ENCODE measurements at places on chromosomes 3 and 15.

DNA sequence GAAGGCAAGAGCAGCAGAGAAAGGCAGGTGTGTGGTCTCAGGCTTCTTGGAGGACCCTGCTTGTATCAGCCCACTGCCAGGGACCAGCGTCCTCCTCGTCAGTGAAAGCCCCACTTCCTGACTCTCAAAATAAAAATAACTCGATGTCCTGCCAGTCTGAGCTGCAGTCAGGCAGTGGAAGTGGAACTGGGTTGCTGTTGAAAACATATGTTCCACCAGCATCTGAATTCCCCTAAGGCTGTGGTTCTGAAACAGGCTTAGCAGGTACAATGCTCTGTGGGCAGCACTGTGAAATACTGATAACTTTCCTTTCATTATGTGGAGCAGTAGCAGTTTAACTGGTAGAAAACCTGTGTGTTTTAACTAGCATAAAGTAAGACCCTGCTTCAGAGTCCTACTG, 121.6 kb upstream of the EIF1B start:
- no peak for DNase-seq

GRCh38 chr3:45453083-45453482, 64.7 kb downstream of the LARS2 start:
- no peak for DNase-seq

DNA sequence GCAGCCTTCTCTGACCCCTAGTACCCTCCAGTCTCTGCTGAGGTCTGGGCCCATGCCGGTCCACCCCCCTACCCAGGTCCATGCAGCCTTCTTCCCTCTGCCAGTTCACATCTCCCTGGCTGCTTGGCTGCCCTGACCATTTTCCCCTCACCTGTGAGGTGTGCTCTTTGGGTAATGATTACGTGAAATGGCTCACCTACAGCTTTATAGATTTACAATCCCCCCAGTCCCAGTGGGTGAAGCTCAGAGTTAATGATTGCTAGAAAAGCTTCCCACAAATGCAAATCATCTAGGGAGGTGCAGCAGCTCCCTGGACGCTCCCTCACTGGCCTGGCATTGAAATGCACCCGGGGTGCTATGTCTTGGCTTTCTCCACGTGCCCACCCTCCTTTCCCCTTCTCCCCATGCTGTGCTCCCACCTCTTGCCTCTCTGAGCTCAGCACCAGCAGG, 18.7 kb downstream of the PAQR5 start:
- DNase-seq: no peak

DNA sequence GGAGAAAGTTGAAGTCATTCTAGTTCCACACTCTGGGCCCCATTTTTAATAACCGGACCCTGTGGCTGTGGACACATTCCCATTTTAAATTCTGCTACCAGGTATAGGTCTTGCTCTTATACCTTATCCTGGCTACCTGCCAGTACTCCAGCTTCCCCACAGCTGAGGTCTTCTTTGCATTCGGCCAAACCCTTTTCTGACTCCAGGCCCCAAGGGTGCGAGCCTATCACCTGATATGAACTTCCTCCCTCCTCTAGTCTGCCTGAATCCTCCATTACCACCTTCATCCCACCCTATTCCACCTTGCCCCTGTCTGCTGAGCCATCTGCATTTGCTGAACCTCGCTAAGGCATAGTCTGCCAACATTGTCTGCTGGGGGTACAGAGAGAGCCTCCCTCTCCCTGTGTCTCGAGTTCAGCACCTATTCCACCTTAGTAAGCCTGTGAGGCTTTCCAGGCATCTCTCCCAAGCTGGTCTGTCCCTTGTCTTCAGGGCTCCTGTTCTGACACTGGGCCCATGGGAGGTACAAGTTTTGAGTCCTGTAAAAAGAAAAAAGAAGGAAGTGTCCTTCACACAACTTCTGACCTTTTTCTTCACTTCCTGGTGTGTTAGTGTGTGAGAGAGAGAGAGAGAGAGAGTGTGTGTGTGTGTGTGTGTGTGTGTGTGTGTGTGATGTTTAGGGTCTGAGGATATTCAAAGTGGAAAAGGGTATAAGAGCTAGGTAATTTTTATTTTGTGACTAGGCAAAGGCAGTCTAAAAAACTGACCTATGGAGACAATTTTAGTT, 27.0 kb downstream of the PDE8A start:
- no peak for DNase-seq

GRCh38 chr3:177563792-177564191, 366.5 kb upstream of the TBL1XR1 start:
- no peak for DNase-seq

DNA sequence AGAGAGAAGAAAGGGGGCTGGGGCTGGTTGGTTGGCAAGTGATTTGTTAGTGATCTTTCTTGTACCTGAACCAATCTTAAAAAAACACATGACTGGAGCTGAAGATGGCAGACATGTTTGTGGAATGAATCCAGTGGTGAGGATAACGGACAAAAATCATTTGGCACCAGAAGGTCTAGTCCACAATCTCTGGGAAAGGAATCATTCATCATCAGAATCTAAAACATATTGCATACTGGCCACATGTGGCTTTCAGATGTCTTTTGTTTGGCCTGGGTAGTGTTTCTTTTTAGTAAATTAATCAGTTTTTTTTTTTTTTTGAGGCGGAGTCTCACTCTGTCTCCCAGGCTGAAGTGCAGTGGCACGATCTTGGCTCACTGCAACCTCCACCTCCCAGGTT, 5.0 kb downstream of the NEK11 start:
- DNase-seq: no peak

- DNase-seq: no peak
Observed at GRCh38 chr3:179981646-179982045, 55.1 kb downstream of the PEX5L start.

GRCh38 chr15:68373028-68373427, 58.9 kb downstream of the ITGA11 start:
- no peak for DNase-seq

DNA sequence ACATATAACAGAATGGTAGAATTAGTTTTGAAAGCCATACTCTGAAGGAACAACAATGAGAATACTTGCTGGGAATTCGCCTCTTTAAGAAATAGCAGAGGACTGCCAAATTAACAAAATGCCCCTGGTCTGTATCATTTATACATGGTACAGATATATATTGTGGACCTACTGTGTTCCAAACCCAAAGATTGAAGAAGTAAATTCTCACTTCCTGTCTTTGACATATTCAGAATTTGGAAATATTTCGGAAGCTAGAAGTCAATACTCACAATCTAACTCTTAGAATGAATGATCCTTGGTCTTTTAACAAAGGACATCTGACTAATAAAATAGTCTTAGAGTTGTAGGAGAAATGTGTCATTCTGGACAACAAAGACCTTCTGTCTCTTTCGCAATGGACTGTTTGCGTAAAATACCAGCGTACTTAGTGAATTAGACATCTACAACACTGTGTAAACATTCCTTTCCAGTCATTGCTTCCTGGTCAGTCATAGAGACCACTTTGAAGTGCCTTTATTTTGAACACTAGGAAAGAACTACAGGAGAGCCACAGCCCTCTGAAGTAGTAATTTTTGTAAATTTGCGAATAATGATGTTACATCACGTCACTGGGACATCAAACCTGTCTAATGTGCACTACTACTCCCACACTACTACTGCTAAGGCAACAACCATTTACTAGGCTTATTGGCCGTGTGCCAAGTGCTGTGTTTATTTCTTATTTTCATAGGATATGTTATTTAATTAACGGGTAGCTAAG, 68.0 kb downstream of the CHL1 start:
- DNase-seq: no peak

- DNase-seq: no peak
Observed at GRCh38 chr3:155233213-155233612, 60.3 kb downstream of the STRIT1 start.

- no peak for DNase-seq
Observed at GRCh38 chr3:117442566-117442965, 733.0 kb downstream of the TUSC7 start.

DNA sequence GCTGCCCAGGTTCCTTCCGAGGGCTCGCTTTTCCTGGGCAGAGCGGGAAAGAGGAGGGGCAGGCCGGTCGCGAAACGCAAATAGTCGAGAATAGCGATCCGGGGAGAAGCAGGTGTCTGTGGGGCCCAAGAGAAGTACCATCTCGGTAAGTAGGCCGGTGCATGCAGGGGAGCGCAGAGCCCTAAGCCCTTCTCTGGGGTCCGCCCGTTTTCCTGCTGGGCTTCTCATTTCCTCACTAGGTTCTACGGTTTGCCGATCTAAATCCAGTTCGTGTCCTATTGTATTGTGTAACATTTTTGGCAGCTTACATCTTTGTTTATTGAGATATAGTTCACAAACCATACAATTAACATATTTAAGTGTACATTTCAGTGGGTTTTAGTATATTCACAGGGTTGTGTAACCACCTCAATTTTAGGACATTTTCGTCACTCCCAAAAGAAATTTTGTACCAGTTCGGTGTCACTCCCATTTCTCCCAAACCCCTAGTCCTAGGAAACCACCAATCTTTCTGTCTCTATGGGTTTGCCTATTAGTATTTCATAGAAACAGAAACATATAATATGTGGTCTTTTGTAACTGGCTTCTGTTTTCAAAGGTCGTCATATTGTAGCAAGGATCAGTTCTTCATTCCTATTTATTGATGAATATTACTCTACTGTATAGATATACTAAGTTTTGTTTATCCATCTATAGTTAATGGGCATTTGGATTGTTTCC, 6.8 kb upstream of the TRIM69 start:
- no peak for DNase-seq

DNA sequence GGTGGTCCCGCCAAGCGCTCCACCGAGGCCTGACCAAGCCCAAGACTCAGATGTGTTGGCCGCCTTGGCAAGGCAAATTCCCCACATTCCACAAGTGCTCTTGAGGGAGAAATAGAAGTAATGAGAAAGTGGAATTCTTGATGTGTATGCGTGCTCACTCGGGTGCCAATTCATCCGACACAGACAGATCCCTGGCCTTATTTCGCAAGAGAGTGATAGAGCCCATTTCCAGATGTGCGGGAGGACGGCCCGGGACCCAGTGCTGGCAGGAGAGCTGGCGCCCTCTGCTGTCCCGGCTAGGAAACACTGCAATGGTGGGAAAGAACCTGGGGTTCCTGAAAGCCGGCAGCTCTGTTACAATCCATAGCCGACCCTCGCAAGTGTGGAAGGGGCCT, 76.0 kb downstream of the HMG20A start:
- DNase-seq: no peak

GRCh38 chr3:69082805-69083204, 1.9 kb upstream of the ARL6IP5 start:
- no peak for DNase-seq

DNA sequence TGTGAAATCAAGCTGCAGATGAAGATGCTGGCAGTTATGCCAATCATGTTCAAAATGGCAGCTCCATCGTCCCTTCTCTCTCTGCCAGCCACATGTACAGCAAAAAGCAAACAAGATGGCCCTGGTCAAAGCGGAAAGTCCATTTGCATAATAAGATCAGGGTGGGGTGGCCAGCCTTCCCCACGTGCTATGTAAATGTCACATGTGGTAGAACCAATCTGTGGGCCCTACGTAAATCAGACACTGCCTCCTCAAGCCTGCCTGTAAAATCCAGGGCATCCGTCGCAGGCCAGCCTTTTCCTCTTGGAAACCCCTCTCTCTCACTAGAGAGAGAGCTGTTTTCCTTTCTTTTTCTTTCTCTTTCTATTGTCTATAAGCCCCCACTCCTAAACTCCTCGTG, 243.5 kb upstream of the KBTBD8 start:
- no peak for DNase-seq

DNA sequence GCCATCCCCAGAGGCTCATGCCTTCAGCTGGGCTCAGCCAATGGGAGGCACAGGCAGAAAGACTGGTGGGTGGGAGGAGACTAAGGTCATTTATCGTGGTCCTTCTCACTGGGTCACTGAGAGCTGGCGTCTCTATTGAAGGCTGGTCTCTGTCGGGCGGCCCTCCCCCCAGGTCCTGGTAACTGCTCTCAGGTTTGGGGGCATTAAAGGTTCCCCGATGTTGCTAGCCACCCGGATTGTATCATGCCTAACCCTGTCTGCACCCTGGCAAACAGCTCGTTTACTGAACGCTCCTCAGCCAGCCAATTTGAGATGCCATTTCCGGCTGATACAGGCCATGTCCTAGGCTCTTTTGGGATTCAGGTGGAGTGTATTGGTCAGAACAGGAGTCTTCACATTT, 10.5 kb downstream of the SELENOS start:
- DNase-seq: no peak

DNA sequence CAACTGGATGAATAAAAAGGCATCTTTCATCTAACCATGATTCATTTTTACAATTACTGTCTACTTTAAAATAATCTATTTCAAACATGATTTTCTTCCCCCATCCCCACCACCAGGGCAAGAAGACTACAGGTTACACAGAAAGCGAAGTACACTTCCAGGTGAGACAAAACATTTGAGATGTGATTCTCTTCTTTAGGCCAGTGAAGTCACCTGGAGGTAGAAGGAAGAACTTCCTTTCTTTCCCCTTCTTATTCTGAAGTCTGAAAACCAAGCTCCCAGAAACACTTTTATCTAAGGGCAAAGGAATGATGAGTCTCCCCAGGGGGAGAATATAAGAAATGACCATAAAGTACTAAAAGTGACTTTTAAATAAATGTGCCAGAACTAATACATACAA, 36.7 kb downstream of the SHQ1 start:
- no peak for DNase-seq

GRCh38 chr3:143963946-143964345, 7.7 kb upstream of the DIPK2A start:
- no peak for DNase-seq

DNA sequence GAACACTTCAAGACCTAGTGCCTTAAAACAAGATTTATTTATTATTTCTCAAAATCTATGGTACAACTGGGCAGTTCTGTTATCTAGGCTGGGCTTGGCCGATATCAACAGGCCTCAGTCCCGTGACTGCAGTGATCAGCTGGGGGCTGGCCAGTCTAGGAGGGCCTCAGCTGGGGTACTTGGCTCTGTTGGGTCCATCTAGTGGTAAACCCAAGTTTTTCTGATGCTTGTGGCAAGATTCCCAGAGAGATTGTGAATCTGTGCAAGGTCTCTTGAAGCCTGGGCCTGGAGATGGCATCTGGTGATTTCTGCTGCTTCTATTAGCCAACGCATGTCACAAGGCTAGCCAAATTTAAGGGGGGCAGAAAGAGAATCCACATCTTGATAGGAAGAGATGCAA, 482.4 kb upstream of the SGO1 start:
- DNase-seq: no peak

DNA sequence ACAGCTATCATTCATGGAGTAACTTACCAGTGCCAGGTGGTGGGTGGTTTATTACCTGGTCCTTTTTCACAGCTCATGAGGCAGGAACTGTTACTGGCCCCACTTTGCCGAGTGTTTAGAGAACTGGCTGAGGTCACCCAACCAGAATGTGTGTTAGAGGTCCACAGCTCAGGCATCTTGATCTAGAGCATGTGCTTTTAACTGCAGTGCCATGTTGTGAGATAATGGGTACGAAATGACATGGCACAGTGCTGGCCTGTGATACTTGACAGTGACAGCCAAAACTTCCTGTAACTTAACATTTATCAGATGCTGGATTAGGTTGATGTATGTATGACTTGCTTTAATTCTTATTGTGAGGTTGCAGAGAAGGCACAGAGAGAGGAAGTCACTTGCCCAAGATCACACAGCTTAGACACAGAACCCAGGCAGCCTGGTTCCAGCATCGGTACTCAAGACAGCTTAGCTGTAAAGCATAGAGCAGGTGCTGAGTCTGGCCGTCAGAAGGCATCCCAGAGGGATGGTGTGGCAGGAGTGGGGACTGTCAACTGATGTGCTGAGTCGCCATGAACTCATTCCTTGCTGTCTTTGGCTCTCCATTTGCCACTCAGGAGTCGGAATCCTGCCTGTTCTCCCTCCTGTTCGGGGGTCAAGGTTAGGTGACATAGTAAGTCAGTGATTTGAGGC, 9.6 kb downstream of the MCM2 start:
- no peak for DNase-seq

- DNase-seq: no peak
Observed at GRCh38 chr3:118102737-118103136, 931.9 kb downstream of the IGSF11 start.

All from NCI-H1436 treated with DMSO at 0.1 percent for 48 hours (cell line).